Activated CD4-positive, alpha-beta T cell treated with anti-CD3 and anti-CD28 coated beads, Interleukin-2, amount 10 ng/mL, durations not matched to agents 7 days and 5 days (primary cell): ENCODE measurements at places on chromosomes 5 and 9. TPM values are rescaled to one million over a fixed set of nuclear protein-coding genes. Genes with fewer than 3 reads are reported as not detected.
A peak's percentile ranks its signal among the peaks of the same experiment; 100 is the strongest.

The GRXCR2 gene
- total RNA-seq, result not detected

The FCN1 gene
- total RNA-seq, result not detected

The GAS1 gene
- 0.54 TPM for total RNA-seq

The ECSCR gene
- 0.73 TPM for total RNA-seq

The SH3PXD2B gene
- total RNA-seq, result 0.33 TPM

The TLN1 gene
- 422 TPM for total RNA-seq

GRCh38 chr9:132384376-132384775 is 22.3 kb downstream of the TTF1 start:
- H3K27me3 ChIP-seq, result no peaks in the 10 kb centered on the region
- H3K27ac ChIP-seq, result no peak overlapping the region
- H3K4me3 ChIP-seq, result no peak overlapping the region
- peaks cover 64% of the 10 kb centered on the region for H3K36me3 ChIP-seq

GRCh38 chr5:108437425-108437824 is 55.5 kb upstream of the FBXL17 start:
- no peak overlapping the region for H3K27ac ChIP-seq
- no peak overlapping the region for H3K4me3 ChIP-seq
- no peaks in the 10 kb centered on the region for H3K36me3 ChIP-seq
- peaks cover 6% of the 10 kb centered on the region for H3K27me3 ChIP-seq

DNA sequence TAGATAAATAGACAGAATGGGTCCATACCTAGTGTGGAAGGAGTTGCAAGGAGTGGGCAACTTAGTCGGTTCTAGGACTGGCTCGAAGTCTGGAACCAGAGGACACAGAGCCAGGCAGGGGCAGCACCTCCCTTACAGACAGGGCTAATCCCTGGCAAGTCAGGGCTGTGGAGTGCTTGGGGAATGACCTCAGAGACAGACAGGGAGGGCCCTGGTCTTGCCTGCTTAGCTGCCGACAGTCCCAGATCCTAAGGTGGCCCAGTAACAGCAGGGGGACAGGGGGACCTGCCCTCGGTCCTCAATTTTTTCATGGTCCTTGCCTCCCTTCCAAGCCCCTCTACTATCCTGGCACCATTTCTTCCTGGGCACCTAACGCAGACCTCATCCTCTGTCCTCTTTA is 222.4 kb upstream of the TNC start:
- H3K4me3 ChIP-seq, result no peak overlapping the region
- H3K27ac ChIP-seq, result no peak overlapping the region
- no peaks in the 10 kb centered on the region for H3K4me1 ChIP-seq
- peaks cover 4% of the 10 kb centered on the region for H3K27me3 ChIP-seq
- no peaks in the 10 kb centered on the region for H3K36me3 ChIP-seq
- DNase-seq, result no peak

DNA sequence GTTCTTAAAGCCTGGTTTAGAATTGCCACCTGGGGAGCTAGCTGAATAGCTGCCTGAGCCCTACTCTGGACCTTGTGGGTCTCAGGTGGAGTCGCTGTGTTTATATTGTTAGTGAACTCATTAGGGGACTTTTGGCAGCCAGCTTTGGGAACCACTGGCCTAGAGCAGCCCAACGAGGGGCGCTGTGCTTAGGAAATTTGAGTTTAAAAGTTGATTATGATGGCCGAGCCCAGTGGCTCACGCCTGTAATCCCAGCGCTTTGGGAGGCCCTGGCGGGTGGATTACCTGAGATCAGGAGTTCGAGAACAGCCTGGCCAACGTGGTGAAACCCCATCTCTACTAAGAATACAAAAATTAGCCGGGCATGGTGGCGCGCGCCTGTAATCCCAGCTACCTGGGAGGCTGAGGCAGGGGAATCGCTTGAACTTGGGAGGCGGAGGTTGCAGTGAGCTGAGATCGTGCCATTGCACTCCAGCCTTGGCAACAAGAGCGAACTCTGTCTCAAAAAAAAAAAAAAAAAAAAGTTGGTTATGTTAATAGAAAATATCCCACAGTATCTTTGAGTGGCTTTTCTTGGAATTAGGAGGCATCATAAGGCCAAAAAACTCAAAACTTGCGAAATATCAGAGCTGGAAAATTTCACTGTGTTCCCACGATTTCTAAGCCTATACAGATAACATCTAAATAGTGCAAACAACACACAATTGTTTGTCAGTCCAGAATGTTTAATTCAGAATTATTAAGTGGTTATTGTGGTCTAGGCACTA is 809 bp downstream of the MCCC2 start:
- DNase-seq, result peak; percentile 14
- no peaks in the 10 kb centered on the region for H3K27me3 ChIP-seq
- H3K4me1 ChIP-seq, result peaks cover 35% of the 10 kb centered on the region
- peak overlapping the region; percentile 99 for H3K27ac ChIP-seq
- H3K36me3 ChIP-seq, result peaks cover 8% of the 10 kb centered on the region
- H3K4me3 ChIP-seq, result peak overlapping the region; percentile 94

- H3K4me3 ChIP-seq, result no peak overlapping the region
- H3K4me1 ChIP-seq, result no peaks in the 10 kb centered on the region
- DNase-seq, result no peak
- no peaks in the 10 kb centered on the region for H3K27me3 ChIP-seq
- H3K27ac ChIP-seq, result no peak overlapping the region
These were observed 168.4 kb downstream of the PBX3 start for GRCh38 chr9:125915606-125916005.

DNA sequence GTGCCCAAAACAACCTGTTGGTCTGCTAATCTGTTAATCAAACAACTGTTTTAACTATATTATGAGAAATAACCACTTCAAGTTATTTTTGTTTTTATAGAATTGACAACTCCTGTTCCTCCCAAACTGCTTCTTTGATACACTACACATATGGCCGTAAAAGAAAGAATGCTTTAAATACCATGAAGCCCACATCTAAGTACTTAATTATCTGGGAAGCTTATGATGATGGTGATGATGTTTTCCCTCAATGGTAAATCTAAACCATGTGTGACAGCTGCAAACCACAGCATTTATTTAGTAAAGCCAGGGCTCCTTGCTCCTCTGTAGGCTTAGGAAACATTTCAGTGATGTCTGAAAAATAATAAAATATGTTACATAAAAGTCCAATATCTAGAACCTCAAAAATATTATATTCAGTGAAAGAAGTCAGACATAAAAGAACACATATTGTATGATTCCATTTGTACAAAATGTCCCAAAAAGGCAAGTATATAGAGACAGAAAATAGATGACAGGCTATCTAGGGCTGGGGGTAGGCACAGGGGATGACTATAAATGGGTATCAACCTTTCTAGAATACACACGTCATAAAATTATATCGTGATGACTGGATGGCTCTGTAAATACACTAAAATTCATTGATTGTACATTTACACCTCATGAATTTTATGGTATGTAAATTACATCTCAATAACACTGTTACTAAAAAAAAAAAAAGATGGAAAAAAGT is 154.1 kb downstream of the EFNA5 start:
- no peaks in the 10 kb centered on the region for H3K36me3 ChIP-seq
- peaks cover 5% of the 10 kb centered on the region for H3K27me3 ChIP-seq
- no peak overlapping the region for H3K27ac ChIP-seq
- no peak overlapping the region for H3K4me3 ChIP-seq

DNA sequence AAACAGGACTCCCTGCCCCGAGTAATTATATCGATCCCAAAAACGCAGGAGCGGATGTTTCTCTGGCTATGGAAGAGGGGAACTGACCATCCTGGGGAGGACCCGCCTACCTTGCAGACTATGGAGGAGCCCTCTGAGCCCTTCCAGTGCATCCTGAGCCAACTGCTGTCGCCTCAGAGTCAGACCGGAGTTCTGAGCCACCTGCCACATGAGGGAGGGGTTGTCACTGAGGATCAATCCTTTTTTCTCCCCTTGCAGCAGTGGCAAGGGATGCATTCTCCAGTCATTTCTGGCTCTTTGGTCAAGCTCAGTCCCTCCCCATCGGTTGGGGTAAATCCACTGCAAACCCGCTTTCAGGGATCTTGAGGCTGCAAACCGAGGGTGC is 709 bp downstream of the FANCG start:
- H3K4me3 ChIP-seq, result peak overlapping the region; percentile 97
- no peaks in the 10 kb centered on the region for H3K27me3 ChIP-seq
- H3K27ac ChIP-seq, result peak overlapping the region; percentile 99
- DNase-seq, result peak; percentile 26
- H3K36me3 ChIP-seq, result peaks cover 36% of the 10 kb centered on the region

DNA sequence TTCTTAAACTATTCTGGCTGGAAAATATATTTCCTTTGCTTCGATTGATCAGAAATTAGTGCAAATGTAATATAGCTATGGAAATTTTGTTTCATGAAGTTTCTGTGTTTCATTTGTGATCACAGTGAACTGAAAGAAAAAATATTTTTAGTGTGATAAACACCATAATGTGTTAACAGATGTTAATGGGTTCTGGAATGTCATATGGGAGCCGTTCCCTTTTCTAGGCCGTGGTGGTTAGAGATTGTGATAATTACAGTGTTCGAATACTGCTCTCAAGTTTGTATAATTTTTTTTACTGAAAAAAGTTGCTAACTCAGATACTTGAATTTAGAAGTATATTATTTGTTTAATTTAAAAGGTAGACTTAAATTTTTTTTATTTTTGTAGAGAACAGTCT is 19.3 kb downstream of the GAPVD1 start:
- peaks cover 6% of the 10 kb centered on the region for H3K4me1 ChIP-seq
- no peak for DNase-seq
- H3K36me3 ChIP-seq, result no peaks in the 10 kb centered on the region

- H3K27me3 ChIP-seq, result no peaks in the 10 kb centered on the region
- H3K27ac ChIP-seq, result no peak overlapping the region
- no peak overlapping the region for H3K4me3 ChIP-seq
- peaks cover 6% of the 10 kb centered on the region for H3K4me1 ChIP-seq
- peaks cover 9% of the 10 kb centered on the region for H3K36me3 ChIP-seq
These were observed 16.2 kb downstream of the GPR21 start for GRCh38 chr9:123049589-123050222.

DNA sequence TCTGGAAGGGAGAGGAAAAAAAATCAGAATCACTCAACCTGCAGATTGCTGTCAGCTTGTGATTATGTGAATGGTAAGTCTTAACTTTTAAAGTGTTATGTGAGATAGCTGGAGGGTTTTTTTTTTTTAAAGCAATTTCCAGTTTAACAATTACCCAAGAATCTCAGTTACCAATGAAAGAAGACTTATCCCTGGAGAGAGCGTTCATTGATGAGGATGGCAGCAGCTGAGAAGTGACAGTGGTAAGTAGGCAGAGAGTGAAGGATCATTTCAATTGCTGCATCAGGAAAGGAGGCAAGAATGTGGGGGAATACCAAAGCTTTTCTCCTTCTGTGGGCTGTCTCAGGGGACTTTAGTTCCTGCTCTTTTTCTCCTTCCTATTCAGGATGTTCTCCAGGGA is 370.2 kb upstream of the C9orf72 start:
- no peak overlapping the region for H3K4me3 ChIP-seq
- no peaks in the 10 kb centered on the region for H3K27me3 ChIP-seq
- H3K4me1 ChIP-seq, result no peaks in the 10 kb centered on the region
- no peaks in the 10 kb centered on the region for H3K36me3 ChIP-seq

DNA sequence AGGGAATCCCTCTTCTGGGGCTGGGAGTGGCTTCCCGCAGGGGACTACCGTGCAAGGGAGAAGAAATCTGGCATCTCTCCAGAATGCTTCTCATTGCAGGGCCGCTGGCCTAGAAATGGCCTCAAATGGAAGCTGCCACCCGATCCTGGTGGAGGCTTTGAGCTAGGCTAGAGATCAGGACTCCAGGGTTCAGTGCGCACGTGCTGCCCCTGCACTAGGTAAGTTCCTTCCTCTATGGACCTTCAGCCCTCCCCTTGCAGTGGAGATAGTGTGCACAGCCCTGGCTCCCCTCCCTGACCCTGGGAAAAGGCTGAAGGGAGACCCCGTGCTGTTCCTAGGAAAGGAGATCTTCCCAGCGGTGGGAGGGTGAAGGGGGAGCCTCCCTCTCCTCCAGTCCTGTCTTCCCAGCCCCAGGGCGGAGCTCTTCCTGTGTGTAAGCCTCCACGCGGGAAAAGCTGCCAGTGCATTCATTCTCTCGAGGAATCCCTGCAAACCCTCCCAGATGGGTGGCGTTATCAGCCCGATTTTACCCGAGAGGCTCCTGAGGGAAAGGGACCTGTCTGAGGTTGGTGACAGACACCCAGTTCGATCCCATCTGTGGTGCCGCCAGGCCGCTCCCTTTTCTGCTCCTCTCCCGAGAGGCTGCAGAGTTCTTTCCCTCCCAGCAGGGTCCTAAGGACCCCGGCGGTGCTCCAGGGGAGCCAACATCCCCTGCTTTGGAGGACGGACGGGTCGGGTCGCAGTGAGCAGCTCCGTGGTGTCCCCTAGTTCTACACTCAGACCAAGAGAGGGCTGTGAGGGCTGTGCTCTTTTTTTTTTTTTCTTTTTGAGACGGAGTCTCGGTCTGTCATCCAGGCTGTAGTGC is 1.4 kb upstream of the CERCAM start:
- no peak overlapping the region for H3K27ac ChIP-seq
- no peaks in the 10 kb centered on the region for H3K36me3 ChIP-seq
- H3K4me3 ChIP-seq, result peak overlapping the region; percentile 65
- DNase-seq, result no peak
- peaks cover 6% of the 10 kb centered on the region for H3K4me1 ChIP-seq
